ENCODE measurements at places on chromosomes 2 and 18. TPM values are rescaled to one million over a fixed set of nuclear protein-coding genes. Genes with fewer than 3 reads are reported as not detected.

The DSG1 gene
- not detected for polyA plus RNA-seq

The SIX3 gene
- not detected for polyA plus RNA-seq

The WNT10A gene
- polyA plus RNA-seq = not detected

DNA sequence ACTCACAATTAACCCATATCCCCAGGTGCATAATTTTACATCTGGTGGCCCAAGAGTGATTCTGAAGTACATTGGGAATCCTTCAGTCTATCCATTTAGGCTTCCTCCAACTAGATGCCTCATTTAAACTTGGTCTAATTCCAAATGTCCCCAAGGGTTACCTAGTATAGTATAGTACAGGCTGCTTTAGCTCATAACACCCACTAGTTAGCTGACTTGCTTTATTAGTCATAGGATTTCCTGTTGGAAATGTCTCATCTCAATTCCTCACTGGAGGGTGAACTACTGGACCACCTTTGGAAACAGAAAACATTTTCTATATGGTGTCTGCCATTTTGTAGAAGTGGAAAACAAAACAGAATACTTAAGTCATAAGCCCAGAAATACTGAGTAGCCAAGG is 202.5 kb upstream of the SESTD1 start:
- no peaks in the 10 kb centered on the region for H3K36me3 ChIP-seq
- no peak overlapping the region for H3K27ac ChIP-seq
- H3K27me3 ChIP-seq = no peaks in the 10 kb centered on the region
- H3K4me1 ChIP-seq = no peaks in the 10 kb centered on the region

DNA sequence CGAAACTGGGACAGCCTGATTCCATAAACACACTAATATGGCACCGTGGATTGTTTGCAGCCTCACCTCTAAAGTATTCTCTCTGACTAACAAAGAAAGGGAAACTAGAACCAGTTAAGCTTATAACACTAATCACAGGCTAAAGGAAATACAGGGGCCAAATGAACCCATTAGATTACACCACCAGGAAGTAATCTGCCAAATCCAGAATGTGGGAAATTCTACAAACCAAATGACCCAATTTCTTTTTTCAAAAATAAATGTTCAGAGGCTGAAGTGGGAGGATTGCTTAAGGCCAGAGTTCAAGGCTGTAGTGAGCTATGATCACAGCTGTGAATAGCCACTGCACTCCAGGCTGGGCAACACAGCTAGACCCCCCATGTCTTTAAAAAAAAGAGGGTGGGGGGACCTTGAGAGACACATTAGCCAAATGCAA is 1.5 kb upstream of the MPPE1 start:
- H3K27ac ChIP-seq = peak overlapping the region; percentile 98
- H3K4me1 ChIP-seq = peaks cover 29% of the 10 kb centered on the region
- peak overlapping the region; percentile 95 for H3K4me3 ChIP-seq
- peaks cover 14% of the 10 kb centered on the region for H3K36me3 ChIP-seq
- H3K27me3 ChIP-seq = no peaks in the 10 kb centered on the region
